ENCODE measurements at places on chromosomes 13 and 19. TPM values are rescaled to one million over a fixed set of nuclear protein-coding genes. Genes with fewer than 3 reads are reported as not detected.

The ZGLP1 gene
- 4.4 TPM for total RNA-seq

DNA sequence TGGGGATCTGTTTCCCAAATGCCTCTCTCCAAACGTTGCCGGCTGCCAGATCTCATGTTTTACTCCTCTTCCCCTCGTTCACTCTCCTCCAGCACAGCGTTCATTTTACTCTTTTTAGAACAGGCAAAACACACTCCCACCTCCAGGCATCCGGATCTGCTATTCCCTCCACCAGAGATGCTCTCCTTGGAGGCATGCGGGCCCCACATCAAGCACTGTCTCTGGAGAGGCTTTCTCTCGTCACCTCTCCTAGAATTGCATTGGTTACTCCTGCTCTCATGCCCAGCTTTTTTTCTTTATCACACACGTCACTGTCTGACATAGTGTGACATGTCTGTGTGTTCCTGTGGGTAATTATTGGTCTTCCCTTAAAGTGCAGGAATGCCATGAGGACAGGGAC lies 20.1 kb upstream of the MYADM start:
- no peak overlapping the region for H3K4me3 ChIP-seq
- no peak for DNase-seq
- no peaks in the 10 kb centered on the region for H3K36me3 ChIP-seq
- no peak overlapping the region for H3K27ac ChIP-seq
- peaks cover 2% of the 10 kb centered on the region for H3K4me1 ChIP-seq

DNA sequence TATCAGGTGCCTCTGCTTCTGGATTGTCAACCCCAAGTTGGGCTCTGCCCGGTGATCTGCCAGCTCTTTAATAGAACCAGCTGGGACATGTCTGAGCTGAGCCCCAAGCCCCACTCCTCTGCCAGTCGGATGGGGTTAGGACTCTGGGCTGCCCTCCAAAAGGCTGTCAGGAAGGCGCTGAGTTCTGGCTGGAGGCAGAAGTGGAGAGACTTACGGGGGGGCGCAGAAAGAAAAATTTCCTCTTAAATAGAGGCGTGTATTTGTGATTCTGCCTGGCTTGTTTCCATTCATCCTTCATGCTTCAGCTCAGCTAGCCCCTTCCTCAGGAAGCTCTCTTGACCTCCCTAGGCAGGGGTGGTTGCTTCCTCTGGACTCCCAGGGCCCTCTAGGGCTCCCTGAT lies 985 bp upstream of the KCNK6 start:
- no peak for DNase-seq
- no peaks in the 10 kb centered on the region for H3K36me3 ChIP-seq
- H3K4me1 ChIP-seq, result peaks cover 28% of the 10 kb centered on the region

- H3K27ac ChIP-seq, result peak overlapping the region; percentile 85
- H3K4me1 ChIP-seq, result peaks cover 37% of the 10 kb centered on the region
- peaks cover 40% of the 10 kb centered on the region for H3K27me3 ChIP-seq
- DNase-seq, result peak; percentile 58
Measured at GRCh38 chr19:1668486-1669270, 16.3 kb upstream of the TCF3 start.

DNA sequence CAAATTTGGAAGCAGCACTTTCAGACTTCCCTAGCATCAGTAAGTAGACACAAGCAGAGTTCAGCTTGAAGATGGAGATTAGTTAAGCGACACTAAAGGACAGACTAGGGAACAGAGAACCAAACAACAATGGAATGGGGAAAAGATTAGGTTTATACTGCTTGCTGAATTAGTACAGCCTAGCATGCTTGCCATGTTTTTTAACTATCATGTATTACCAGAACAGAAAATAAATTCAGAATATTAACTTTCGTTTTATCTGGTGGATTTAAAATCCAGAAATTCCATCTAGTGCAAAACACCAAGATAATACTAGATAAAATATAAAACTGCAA lies 451.5 kb upstream of the SLC10A2 start:
- H3K36me3 ChIP-seq, result no peaks in the 10 kb centered on the region
- no peak overlapping the region for H3K4me3 ChIP-seq
- no peaks in the 10 kb centered on the region for H3K27me3 ChIP-seq
- no peak for DNase-seq

All from muscle of leg (tissue), 16 donors.